ENCODE measurements at places on chromosomes 11 and 22. TPM values are rescaled to one million over a fixed set of nuclear protein-coding genes. Genes with fewer than 3 reads are reported as not detected.
A peak's percentile ranks its signal among the peaks of the same experiment; 100 is the strongest.

MADD gene
- 23.9 TPM for polyA plus RNA-seq

OR10A2 gene
- polyA plus RNA-seq = not detected

DNA sequence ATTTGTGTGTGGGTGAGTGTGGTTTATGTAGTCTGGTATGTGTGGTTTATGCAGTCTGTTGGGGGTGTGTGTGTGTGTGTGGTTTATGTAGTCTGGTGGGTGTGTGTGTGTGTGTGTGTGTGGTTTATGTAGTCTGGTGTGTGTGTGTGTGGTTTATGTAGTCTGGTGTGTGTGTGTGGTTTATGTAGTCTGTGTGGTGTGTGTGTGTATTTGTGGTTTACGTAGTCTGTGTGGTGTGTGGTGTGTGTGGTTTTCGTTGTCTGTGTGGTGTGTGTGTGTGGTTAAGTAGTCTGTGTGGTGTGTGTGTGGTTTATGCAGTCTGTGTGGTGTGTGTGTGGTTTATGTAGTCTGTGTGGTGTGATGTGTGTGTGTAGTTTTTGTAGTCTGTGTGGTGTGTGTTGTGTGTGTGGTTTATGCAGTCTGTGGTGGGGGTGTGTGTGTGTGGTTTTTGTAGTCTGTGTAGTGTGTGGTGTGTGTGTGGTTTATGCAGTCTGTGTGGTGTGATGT is 26.2 kb upstream of the PARVG start:
- no peak for DNase-seq

GRCh38 chr11:107707807-107708206 is 4.0 kb downstream of the SLN start:
- DNase-seq = no peak

- no peak for DNase-seq
Measured at GRCh38 chr11:79440571-79441460, at the start of gene TENM4. TENM4 (minus strand) TSS chr11:79441030; CDS start chr11:79069944, 371,086 bp downstream.

- no peak for DNase-seq
Measured at GRCh38 chr22:49295465-49295743, 532.3 kb downstream of the BRD1 start.

DNA sequence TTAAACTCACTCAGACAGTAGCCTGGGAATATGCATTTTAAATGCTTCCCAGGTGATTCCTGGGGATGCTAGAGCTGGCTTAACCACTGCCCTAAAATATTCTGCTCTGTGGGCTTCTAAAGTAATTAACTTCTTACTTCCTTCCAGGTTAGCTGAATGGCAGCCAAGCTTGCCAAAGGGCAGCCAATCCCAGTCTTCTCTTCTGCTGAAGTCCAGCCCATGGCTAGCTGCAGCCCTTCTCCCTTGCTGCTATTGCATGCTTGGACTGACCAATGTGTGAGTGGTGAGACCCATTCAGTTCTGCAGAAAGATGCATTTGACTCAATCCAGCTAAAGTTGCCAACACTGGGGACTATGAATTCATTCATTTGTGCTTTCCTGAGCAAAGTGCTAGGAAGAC is 411.9 kb downstream of the SOX6 start:
- DNase-seq = no peak

DNA sequence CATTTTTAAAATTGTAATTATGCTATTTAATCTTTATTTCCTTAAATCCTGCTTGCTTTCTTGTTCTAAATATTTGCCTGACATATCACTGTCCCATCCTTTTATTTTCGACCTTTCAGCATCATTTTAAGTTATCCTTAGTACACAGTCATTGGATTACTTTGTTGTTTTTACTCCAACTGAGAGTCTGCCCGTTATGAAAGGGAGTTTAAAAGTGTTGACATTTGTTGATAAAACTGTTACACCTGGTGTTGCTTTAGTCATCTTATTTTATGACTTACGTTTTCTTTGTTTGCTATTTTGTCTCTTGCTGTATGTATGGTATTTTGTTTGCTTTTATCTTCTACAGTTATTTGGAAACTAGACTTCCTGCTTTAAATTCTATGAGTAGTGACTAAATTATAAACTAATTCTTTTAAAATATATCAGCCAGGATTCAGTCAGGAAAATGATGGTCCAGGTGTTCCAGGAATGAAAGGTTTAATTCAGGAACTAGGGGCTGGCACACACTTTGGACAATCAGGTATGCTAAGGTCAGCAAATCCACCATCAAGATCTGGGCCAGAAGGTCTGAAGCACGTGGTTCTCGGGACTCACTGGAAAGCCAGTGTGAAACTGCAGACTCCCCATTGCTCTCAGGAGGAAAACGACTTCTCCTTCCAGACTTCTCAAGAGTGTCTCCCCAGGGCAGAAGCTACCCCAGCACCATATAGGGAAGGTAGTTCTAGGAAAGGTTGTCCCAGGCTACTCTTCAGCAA is 86.0 kb downstream of the RASSF10 start:
- no peak for DNase-seq

DNA sequence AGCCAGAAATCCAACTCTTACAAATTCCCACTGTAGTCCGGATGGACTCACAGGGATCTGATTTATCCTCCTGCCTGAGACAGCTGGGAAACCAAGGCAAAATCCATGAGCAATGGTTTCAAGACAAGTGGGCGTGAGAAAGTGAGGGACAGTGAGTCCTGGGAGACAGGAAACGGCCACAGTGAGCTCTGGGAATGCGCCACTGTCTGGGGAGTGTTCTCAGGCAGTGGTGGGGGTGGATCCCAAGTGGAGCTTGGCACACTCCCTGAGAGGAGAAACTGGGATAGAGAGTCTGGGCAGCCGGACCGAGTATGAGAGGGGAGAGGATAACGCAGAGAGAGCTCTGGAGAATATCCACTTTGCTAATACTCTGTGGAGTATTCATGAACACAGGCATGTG is 9.8 kb downstream of the IL17REL start:
- no peak for DNase-seq

GRCh38 chr11:120208001-120208441 is 2.8 kb upstream of the OAF start:
- DNase-seq = no peak

NELL1 gene
- not detected for polyA plus RNA-seq

DNA sequence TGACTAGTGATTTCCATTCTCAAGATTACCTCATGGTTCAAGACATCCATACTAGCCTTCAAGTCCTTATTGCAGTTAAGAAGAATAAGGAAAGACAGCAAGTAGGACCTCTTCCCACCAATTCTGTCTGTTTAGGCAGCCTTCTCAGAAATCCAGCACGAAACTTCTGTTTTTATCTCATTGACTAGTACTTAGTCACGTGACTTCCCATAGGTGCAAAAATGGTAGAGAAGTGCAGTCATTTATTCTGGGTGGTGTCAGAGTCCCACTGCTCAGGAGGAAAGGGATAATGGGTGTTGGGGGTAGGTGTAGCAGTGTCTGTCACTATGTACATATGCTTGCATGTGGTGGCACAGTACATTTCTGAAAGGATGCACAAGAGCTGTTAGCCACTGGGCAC is 57.7 kb upstream of the SORL1-AS1 start:
- DNase-seq = no peak

DNA sequence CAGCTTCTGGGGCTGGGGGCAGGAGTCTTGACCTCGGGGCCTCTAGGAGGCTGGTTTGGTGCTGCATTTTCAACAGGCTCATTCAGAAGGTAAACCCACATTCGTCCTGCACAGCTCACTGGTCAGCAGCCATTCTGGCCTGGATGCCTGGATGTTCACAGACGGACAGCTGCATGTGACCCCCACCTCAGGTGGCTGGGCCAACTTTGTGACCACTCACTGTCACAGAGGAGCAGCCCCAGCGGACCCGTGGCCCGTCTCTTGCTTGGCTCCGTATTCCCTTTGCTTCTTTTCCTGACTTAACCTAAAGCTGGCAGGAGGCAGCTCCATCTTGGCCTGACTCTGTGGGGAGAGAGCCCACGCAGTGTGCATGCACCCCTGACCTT is 8.2 kb downstream of the DGCR8 start:
- no peak for DNase-seq

GRCh38 chr22:37302674-37303555 is 20.6 kb downstream of the CYTH4 start:
- no peak for DNase-seq

DNA sequence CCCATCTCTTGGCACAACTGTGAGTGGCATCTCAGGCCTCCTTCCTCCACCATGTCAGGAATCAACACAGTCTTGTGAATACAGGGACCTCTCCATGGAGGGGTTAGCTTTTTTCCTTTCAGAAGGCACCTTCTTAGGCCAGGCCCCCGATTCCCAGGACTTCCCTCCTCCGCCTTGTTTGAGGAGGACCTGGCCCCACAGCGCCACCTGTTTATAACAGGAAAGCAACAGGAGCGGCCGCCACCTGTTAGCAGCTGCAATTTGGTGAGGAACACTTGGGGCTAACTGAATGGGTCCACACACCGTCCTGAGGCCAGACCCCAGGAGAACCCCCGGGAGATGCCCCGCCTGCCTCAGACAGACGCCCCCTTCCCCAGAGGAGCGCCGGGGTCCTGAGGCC is 3.8 kb upstream of the PKP3 start:
- DNase-seq = peak; percentile 65

NNMT gene
- polyA plus RNA-seq = 14.3 TPM

RFPL1 gene
- polyA plus RNA-seq = not detected

- DNase-seq = peak; percentile 69
Measured at GRCh38 chr11:61567286-61568061, 13.4 kb downstream of the SYT7 start.

DNA sequence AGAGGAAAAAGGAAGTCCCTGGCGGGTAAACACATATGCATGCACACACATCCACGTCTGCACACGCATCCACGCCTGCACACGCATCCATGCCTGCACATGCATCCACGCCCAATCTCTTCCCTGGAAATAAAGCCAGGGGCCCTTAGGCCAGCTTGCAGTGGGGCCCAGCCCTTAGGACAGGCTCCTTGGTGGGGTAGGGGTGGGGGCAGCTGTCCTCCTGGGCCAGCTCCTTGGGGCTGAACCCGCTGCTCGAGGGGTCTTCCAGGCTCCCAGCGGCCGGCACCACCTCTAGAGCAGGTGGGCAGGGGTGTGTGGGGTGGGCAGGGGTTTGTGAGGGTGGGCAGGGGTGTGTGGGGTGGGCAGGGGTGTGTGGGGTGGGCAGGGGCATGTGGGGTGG is 1.9 kb downstream of the C11orf21 start:
- DNase-seq = no peak

DNA sequence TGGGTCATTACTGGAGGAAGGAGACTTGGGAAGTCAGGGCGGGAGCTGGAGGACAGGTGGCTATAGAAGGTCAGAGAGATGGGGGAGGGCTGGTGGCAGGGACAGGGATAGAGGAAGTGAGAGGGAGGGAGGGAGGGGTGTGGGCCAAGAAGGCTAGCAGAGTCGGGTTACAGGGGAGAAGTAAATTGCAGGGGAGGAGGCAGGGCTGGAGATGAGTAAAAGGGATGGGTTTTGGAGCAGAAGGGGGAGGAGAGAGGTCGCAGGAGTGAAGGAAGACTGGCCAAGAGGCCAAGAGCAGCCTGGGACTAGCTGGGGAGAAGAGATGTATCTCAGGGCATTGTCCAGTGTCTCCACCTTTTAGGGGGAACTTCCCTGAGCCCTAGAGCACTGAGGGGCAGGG is 33.0 kb downstream of the LRRC10B start:
- DNase-seq = no peak

SYT7 gene
- 12.2 TPM for polyA plus RNA-seq

DNA sequence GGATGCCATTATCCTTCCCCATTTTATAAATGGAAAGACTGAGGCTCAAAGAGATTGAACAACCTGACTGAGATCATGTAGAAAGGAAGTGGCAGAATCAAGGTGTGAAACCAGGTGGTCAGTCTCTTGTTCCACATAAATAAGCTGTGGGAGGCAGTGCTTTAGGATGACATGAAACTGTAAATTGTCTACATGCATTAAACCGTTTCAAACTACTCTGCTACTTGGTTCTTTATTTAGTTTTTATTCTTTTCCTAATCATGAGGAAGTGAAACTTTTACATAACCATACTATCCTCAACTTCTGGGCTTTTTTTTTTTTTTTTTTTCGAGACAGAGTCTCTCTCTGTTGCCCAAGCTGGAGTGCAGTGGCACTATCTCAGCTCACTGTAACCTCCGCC is 34.9 kb downstream of the CADM1 start:
- no peak for DNase-seq

OR2D2 gene
- not detected for polyA plus RNA-seq

IGSF22 gene
- polyA plus RNA-seq = 0.89 TPM

DNA sequence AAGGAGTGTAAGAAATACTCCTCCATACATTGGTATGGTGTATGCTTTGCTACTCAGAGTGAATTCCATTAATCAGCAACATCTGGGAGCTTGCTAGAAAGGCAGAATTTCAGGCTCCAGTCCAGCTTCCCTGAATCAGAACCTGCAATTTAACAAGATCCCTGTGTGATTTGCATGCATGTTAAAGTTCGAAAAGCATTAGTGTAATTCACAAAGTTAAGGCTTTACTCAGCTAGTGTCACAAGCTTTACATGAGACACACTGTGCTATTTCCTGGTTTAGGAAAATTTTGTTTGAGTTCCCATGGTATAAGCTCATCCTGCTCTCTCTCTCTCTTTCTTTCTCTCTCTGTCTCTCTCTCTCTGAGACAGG is 37.0 kb upstream of the HEPHL1 start:
- DNase-seq = no peak

DNA sequence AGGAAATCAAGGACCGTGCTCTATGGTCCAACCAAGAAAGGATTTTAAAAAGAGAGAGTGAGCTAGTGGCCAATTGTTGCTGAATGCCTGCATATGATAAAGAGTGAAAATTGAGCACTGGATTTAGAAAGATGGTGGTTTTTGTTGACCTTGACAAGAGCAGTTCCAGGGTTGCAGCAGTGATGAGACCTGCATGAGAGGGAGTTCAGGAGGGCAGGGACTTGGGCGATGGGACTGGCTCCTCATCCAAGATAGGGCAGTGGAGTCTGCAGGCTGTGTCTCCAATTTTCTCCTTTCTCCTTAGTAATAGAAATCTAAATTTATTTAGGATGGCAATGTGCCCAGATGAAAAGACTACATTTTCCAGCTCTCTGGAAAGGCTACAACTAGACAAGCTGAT is 94.0 kb upstream of the B3GAT1 start:
- DNase-seq = no peak

GSTT2 gene
- polyA plus RNA-seq = 0.81 TPM

MGAT3 gene
- polyA plus RNA-seq = 21.6 TPM

ACTN3 gene
- 0.01 TPM for polyA plus RNA-seq

DNA sequence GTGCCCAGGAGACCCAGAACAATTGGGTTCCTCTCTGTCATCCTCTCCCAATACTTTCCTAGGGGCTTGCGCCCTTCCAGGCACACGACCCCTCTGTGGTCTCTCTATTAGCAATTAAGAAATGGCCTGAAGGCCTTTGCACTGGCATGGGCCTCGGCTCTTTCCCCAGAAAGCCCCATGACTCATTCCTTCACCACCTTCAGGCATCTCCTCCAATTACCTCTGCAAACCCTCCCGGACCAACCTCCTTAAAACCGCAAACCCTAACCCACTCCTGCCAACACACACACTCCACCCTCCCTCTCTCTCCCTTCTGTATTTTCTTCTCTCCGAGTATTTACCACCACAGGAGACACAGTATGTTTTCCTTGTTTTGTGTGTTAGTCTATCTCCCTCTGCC is 36.7 kb downstream of the LARGE1 start:
- no peak for DNase-seq

DNA sequence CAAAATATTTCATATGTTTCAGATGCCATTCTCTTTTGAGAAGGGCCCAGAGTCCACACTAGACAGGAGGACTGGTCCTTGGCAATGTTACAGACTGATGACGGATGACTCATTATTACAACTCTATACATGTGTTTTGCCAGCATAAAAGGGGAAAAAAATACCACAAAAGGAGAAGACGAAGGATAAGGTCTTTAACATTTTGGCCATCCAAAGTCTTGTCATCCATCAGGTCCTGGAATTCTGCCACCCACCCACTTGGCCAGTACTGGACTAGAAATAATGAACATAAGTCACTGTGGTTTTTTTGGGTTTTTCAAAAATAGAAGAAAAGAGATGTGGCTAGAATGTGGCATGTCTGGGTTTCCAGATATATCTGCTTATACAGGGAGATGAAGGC is 57.7 kb upstream of the BDNF start:
- no peak for DNase-seq

Data from small intestine (tissue), 16 donors.